ENCODE measurements at places on chromosomes 4 and X.
A peak's percentile ranks its signal among the peaks of the same experiment; 100 is the strongest.

GRCh38 chrX:154381271-154381670, 2.2 kb downstream of the EMD start:
- peak; percentile 73 for DNase-seq
- no peaks in the 10 kb centered on the region for H3K36me3 ChIP-seq
- no peaks in the 10 kb centered on the region for H3K27me3 ChIP-seq
- H3K4me1 ChIP-seq: peaks cover 4% of the 10 kb centered on the region

DNA sequence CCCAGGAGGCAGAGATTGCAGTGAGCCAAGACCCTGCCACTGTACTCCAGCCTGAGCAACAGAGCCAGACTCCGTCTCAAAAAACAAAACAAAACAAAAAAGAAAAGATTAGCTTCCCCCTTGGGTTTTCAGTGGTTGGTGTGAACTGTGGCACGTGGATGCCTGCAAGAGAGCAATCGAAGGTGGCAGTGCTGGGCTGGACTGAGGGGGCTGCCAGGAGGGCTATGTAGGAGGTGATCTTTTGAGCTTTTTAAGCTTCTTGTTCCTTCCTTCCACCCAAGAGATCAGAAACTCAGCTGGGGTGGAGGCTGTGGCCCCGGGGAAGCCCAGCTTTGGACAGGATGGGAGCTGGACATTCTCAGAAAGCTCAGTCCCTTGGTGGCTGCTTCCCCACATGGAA, 49.6 kb downstream of the PRPS1 start:
- H3K27me3 ChIP-seq: no peaks in the 10 kb centered on the region
- DNase-seq: no peak
- H3K36me3 ChIP-seq: no peaks in the 10 kb centered on the region
- no peak overlapping the region for H3K27ac ChIP-seq

GRCh38 chrX:8306291-8306925, 135.3 kb upstream of the VCX2 start:
- H3K27ac ChIP-seq: no peak overlapping the region
- no peak overlapping the region for H3K4me3 ChIP-seq
- no peaks in the 10 kb centered on the region for H3K36me3 ChIP-seq
- DNase-seq: no peak
- no peaks in the 10 kb centered on the region for H3K27me3 ChIP-seq

DNA sequence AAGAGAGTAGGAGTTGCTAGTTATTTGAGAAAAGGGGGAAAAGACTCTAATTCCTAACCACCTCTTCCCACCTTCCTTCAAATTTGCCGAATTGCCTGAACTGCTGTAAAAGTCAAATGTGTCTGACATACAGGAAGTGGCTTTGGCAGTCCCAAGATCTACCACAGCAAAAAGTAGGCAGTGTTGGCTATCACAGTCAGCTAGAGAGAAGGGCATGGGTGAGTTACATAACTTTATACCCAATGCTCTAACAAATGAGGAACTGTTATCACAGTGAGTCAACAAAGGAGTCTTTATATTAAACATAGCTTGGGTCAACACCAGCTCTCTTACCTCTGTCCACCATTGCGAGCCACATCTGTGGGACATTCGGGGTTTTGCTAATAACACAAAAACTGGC, 2.4 kb upstream of the MBNL3 start:
- H3K27me3 ChIP-seq: peaks cover 64% of the 10 kb centered on the region
- H3K4me1 ChIP-seq: no peaks in the 10 kb centered on the region
- no peaks in the 10 kb centered on the region for H3K36me3 ChIP-seq
- DNase-seq: no peak

DNA sequence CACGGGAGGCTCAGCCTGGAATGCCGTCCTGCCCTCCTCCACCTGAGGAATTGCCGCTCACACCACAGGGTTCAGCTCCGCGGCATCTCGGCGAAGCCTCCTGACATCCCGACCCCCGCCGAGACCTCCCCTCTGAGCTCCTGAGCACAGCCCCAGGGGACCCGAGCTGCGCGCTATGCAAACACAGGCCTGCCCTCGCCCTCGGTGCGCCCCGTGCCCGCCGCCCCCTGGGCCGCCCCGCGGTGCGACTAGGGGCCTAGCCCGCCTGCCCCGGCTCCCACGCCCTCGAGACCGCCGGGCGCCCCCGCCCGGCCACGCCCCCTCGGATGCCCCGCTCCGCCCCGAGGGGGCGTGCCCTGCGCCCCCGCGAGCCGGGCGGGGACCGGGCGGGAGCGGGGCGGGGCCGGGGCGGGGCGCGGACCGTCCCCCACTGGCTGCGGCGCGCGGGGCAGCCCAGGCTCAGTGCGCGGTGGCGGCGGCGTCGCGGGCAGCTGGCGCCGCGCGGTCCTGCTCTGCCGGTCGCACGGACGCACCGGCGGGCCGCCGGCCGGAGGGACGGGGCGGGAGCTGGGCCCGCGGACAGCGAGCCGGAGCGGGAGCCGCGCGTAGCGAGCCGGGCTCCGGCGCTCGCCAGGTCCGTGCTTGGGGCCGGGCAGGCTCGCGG, at the start of gene FGFR3:
FGFR3 (plus strand) TSS at position 462 of the 664 bp plus-strand sequence. CDS start 642 bp downstream, outside the sequence.
- peaks cover 60% of the 10 kb centered on the region for H3K27me3 ChIP-seq
- no peaks in the 10 kb centered on the region for H3K36me3 ChIP-seq
- peak; percentile 85 for DNase-seq
- peak within 1 kb of the TSS; percentile 57 for H3K4me3 ChIP-seq
- H3K4me1 ChIP-seq: peaks cover 23% of the 10 kb centered on the region

DNA sequence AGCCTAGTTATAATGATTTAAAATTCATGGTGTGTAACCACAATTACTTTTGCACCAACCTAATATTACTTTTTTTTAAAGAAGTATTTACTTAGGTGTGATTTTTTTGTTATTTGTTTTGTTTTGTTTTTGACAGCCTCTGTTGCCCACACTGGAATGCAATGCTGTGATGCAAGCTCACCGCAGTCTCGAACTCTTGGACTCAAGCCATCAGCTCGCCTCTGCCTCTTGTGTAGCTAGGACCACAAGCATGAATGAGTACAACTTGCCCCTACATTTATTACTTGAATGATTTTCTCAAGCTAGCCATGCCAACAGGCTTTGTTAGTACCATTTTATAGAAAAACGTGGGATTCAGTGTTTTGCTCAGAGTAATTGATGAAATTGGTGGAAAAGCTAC, 488.8 kb upstream of the CPEB2 start:
- no peak for DNase-seq
- H3K36me3 ChIP-seq: no peaks in the 10 kb centered on the region
- no peaks in the 10 kb centered on the region for H3K27me3 ChIP-seq

GRCh38 chr4:174222266-174222872, 61.1 kb downstream of the FBXO8 start:
- no peak overlapping the region for H3K27ac ChIP-seq
- no peak overlapping the region for H3K4me3 ChIP-seq
- peak; percentile 47 for DNase-seq
- H3K36me3 ChIP-seq: no peaks in the 10 kb centered on the region
- H3K4me1 ChIP-seq: no peaks in the 10 kb centered on the region
- H3K27me3 ChIP-seq: peaks cover 75% of the 10 kb centered on the region

GRCh38 chrX:46627062-46627461, 53.5 kb downstream of the CHST7 start:
- no peaks in the 10 kb centered on the region for H3K27me3 ChIP-seq
- DNase-seq: no peak
- H3K4me3 ChIP-seq: no peak overlapping the region
- no peak overlapping the region for H3K27ac ChIP-seq
- H3K4me1 ChIP-seq: peaks cover 8% of the 10 kb centered on the region
- H3K36me3 ChIP-seq: no peaks in the 10 kb centered on the region

GRCh38 chrX:22748093-22748999, 251.4 kb upstream of the DDX53 start:
- no peak overlapping the region for H3K4me3 ChIP-seq
- no peak overlapping the region for H3K27ac ChIP-seq
- no peaks in the 10 kb centered on the region for H3K27me3 ChIP-seq
- DNase-seq: peak; percentile 68
- no peaks in the 10 kb centered on the region for H3K4me1 ChIP-seq

GRCh38 chr4:68271851-68272357, 26.4 kb upstream of the TMPRSS11B start:
- H3K4me3 ChIP-seq: peak overlapping the region; percentile 41
- H3K4me1 ChIP-seq: peaks cover 10% of the 10 kb centered on the region
- no peaks in the 10 kb centered on the region for H3K27me3 ChIP-seq

DNA sequence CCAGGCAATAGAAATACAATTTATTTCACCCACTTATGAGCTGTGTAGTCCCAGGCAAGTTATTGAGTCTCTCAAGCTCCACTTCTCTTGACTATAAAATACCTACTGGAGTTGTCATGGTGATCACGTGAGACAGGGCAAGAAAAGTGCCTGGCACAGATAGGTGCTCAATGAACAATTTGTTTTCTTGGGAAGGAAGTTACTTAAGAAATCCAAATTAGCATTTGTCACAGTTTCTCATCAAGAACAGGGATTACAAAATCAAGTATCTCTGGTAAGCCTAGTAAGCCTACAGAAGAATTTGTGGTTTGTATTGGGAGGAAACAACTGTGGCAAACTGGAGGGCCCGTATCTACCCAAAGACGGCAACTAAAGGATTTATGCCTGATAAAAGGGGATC, 37.5 kb upstream of the RASGEF1B start:
- H3K27ac ChIP-seq: no peak overlapping the region
- DNase-seq: no peak
- no peak overlapping the region for H3K4me3 ChIP-seq
- no peaks in the 10 kb centered on the region for H3K36me3 ChIP-seq
- H3K4me1 ChIP-seq: peaks cover 39% of the 10 kb centered on the region

DNA sequence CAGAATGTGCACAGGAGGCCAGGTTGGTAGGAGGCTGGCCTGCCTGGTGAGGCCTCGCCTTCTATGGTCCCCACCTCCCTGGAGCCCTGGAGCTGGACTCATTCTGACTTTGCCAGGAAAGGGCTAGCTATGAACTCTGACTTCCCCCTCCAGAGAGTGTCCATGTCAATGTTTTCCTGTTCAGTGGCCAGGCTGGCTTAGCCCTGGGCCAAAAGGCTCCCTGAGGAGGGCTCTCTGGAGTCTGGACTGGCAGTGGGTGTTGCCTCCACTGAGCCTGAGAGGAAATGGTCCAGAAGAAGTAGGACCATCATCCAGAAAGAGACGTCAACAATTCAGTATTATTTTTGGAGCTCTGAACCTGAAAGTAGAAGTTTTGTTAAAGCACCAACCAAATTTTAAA, 178.7 kb downstream of the CHIC2 start:
- no peak for DNase-seq
- no peaks in the 10 kb centered on the region for H3K27me3 ChIP-seq
- peaks cover 18% of the 10 kb centered on the region for H3K4me1 ChIP-seq

GRCh38 chr4:69096111-69096656, at the start of gene UGT2B7:
Gene UGT2B7, plus strand, starts transcription at chr4:69096474. Its CDS starts 47 bp downstream, at chr4:69096521.
- no peak for DNase-seq
- no peaks in the 10 kb centered on the region for H3K36me3 ChIP-seq
- no peaks in the 10 kb centered on the region for H3K4me1 ChIP-seq
- H3K4me3 ChIP-seq: no peak within 1 kb of the TSS

GRCh38 chr4:176195184-176195978, at the start of gene SPATA4:
Gene SPATA4, minus strand, starts transcription at chr4:176195585. Its CDS starts 23 bp downstream, at chr4:176195562.
- peak; percentile 97 for DNase-seq
- peak within 1 kb of the TSS; percentile 51 for H3K4me3 ChIP-seq
- no peaks in the 10 kb centered on the region for H3K4me1 ChIP-seq
- H3K36me3 ChIP-seq: no peaks in the 10 kb centered on the region
- H3K27me3 ChIP-seq: no peaks in the 10 kb centered on the region

DNA sequence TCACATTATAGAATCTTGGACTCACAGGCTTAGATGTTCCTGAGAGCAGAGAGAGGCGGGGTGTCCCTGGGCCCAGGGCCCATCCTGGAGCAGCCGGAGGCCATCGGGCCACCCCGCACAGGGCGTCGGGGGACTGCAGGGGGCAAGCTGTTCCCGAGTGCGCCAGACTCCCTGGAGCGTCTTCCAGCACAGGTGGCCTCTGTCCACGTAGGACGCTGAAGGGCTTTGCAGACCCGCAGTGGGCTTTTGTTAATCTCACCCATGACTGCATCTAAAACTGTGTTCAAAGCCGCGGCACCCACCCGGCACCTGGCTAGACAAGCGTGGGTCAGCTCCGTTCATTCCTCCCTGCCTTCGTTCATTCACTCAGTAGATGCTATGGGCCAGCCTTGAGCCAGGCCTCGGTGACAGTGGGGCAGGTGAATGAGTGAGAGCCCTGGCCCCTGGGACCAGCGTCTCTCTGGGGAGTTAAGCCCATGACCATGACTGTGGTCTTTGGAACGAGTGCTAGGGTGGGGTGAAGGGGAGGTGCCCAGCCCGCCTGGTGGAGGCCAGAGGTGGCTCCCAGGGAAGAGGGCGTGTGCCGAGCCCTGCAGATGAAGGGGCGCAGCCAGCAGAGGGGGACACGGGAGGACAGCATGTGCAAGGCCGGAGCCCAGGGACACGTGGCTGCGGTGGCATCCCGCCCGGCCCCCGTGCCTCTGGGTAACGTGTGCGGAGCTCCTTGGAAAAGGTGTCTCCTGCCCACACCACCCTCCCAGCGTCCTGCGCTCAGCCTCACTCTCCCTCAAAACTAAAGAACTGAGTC, 98.3 kb downstream of the HMX1 start:
- no peak overlapping the region for H3K27ac ChIP-seq
- no peaks in the 10 kb centered on the region for H3K27me3 ChIP-seq
- DNase-seq: no peak

DNA sequence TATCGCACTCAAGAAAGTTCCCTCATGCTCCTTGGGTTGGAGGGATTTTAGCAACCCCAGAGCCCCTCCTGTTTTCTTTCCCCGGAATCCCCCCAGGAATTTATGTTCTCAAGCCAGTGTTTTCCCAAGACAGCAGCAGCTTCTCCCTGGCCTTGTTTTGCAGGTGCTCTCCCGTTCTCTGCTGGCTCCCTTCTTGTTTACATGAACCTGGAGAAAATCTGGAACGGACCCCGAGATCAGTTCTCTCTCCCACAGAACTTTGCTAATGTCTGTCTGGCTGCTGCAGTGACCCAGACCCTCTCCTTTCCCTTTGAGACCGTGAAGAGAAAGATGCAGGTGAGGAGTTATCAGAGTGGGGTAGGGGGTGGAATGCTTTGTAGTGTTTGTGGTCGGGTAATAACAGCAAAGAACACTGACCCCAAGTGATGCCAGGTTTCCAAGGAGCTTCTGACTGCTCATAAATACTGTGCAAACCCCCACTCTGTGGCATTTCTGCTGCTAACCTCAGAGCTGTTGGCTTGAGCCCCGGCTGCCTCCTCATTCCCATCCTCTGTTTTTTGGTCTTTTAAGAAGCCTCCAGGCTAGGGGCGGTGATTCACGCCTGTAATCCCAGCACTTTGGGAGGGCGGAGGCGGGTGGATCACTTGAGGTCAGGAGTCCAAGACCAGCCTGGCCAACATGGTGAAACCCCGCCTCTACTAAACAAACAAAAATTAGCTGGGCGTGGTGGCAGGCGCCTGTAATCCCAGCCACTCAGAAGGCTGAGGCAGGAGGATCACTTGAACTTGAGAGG, 11.1 kb downstream of the SLC25A43 start:
- no peaks in the 10 kb centered on the region for H3K4me1 ChIP-seq
- no peaks in the 10 kb centered on the region for H3K27me3 ChIP-seq
- H3K36me3 ChIP-seq: no peaks in the 10 kb centered on the region
- no peak overlapping the region for H3K4me3 ChIP-seq
- no peak for DNase-seq

DNA sequence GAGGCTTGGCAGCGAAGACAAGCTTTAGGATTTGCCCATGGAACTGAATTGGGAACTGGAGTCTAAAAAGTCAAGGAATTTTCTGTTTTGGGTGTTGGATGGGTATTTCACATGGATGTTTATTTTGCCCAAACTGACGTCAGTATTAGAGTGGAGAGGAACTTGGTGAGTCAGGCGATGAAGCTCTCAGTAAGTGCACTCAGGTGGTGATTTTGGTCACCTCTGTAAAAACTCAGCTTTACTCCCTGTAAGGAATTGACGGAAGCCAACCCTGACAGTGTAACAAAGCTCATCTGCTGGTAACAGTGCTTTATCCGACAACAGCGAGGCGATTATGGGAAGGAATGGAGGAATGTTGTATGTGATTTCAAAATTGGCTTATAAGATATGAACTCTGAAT, 77.0 kb upstream of the PGRMC2 start:
- no peaks in the 10 kb centered on the region for H3K4me1 ChIP-seq
- H3K4me3 ChIP-seq: no peak overlapping the region
- DNase-seq: no peak
- no peaks in the 10 kb centered on the region for H3K36me3 ChIP-seq
- no peaks in the 10 kb centered on the region for H3K27me3 ChIP-seq
- H3K27ac ChIP-seq: no peak overlapping the region
